ENCODE measurements at places on chromosomes 3 and 15.

DNA sequence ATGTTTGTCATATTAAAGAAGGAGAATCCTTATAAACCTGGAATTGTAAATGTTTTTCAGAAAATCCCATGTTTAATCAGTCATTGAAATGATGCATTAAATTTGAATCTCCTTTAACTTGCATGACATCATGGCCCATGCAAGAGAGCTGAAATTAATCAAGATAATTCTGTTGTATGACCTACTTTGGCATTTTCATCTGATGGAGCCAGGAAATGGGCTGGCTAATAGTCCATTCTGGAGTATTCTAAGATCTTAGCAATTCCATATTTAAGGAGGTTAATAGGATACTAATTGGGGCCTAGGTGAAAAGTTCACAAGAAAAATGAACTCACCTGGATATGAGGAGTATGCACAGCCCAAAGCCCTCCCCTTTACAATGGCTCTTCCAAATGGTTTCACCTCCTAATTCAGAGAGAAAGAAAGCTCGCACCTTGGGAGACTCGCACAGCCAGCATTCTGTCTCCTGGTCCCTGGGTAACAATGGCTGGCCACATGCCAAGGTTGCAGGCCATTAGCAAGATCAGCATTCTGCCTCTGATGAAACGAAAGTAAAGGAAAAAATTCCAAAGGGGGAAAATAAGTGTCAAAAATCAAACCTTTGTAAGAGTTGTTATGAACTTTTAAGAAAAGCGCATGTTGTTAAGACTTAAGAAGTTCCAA, 786.4 kb downstream of the MCTP2 start:
- DNase-seq, result peak; percentile 35

DNA sequence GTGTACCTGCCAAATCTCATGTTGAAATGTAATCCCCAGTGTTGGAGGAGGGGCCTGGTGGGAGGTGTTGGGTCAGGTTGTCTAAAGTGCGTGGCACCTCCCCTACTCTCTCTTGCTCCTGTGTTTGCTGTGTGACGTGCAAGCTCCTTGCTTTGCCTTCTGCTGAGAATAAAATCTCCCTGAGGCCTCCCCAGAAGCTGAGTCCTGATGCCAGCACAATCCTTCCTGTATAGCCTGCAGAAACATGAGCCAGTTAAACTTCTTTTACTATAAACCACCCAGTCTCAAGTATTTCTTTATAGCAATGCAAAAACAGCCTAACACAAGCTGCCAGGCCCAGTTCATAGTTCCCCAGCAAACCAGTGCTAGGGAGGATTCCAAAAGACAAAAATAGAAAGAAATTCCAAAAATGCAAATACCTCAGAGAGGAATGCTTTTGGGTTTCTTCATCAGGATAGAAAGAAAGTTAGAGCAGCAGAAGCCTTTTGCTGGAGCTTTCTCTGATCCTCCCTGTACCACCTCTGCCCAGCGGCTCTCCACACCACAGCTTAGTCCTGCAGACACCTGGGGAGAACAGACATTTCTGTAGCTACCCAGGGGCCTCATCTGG, 25.9 kb upstream of the CDV3 start:
- DNase-seq, result no peak

GRCh38 chr15:95347837-95348236, 982.7 kb upstream of the NR2F2 start:
- DNase-seq, result no peak

DNA sequence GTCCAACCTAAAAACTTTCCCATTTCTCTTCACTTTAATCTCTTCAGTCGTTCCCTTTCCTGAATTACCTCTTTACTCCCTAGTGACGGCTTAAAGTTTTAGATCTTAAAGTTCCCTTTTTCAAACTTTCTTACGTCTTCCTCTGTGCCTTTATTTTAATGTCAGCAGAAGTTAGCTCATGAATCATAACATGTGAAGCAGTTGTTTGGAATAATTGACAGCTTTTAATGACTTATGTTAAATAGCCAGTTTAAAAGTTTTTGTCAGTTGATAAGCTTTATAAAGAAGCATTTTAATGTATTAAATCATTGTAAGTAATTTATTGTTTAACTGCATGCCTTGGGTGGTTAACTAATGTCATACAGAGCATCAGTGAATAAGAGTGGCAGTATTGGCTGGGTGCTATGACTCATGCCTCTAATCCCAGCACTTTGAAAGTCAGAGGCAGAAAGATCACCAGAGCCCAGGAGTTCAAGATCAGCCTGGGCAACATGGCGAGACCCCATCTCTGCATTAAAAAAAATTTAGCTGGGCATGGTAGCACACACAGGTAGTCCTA, 33.9 kb downstream of the PIK3CA start:
- no peak for DNase-seq

- no peak for DNase-seq
Measured at GRCh38 chr15:77516076-77516475, 95.4 kb downstream of the HMG20A start.

GRCh38 chr15:67104510-67104909, 39.1 kb downstream of the SMAD3 start:
- no peak for DNase-seq

- no peak for DNase-seq
Measured at GRCh38 chr15:62957130-62957529, 85.4 kb upstream of the TPM1 start.

- DNase-seq, result no peak
Measured at GRCh38 chr3:30977592-30977991, 83.1 kb upstream of the GADL1 start.

DNA sequence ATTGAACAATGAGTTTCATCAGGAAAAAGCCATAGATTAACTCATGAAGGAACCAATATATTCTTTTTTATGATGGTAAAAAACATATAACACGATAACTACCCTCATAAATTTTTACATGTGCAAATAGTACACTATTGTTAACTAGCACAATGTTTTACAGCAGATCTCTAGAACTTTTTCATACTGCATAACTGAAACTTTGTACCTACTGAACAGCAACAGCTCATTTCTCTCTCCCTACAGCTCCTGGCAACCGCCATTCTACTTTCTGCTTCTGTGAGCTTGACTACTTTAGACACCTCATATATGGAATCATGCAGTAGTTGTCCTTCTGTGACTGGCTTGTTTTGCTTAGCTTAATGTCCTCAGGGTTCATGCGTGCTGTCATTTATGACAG, 235.4 kb downstream of the NFKBIZ start:
- no peak for DNase-seq

GRCh38 chr3:195213639-195214315, 57.2 kb downstream of the XXYLT1 start:
- DNase-seq, result no peak
